ENCODE measurements at places on chromosomes 1 and 21. TPM values are rescaled to one million over a fixed set of nuclear protein-coding genes. Genes with fewer than 3 reads are reported as not detected.

MAP3K21 gene
- 0.12 TPM for total RNA-seq

HCRTR1 gene
- total RNA-seq: not detected

AMY2A gene
- not detected for total RNA-seq

CD1B gene
- not detected for total RNA-seq

GNG4 gene
- total RNA-seq: 0.34 TPM

CELA3B gene
- not detected for total RNA-seq

ICOSLG gene
- total RNA-seq: 0.93 TPM

TNFAIP8L2 gene
- total RNA-seq: 0.19 TPM

RHBDL2 gene
- total RNA-seq: not detected

LPGAT1 gene
- 32.9 TPM for total RNA-seq

CRP gene
- total RNA-seq: not detected

LAMC2 gene
- 2.2 TPM for total RNA-seq

TIAM1 gene
- total RNA-seq: 20.1 TPM

WNT2B gene
- total RNA-seq: 3.3 TPM

PTPN7 gene
- not detected for total RNA-seq

MYCBP gene
- 9.8 TPM for total RNA-seq

FNDC5 gene
- total RNA-seq: 1.00 TPM

DNAH14 gene
- total RNA-seq: 4.0 TPM

LCE1E gene
- not detected for total RNA-seq

NPPA gene
- total RNA-seq: not detected

MYBPH gene
- 1.0 TPM for total RNA-seq

LRRC38 gene
- not detected for total RNA-seq

FOXO6 gene
- not detected for total RNA-seq

VCAM1 gene
- total RNA-seq: 18.8 TPM

OR6K2 gene
- total RNA-seq: not detected

CCDC30 gene
- 0.81 TPM for total RNA-seq

SMCP gene
- total RNA-seq: not detected

LCE2B gene
- not detected for total RNA-seq

ASPM gene
- 2.9 TPM for total RNA-seq

CRYBG2 gene
- not detected for total RNA-seq

IFI44L gene
- total RNA-seq: 21.1 TPM

LYPD8 gene
- not detected for total RNA-seq
